ENCODE measurements at places on chromosomes 11 and 22.
A peak's percentile ranks its signal among the peaks of the same experiment; 100 is the strongest.

DNA sequence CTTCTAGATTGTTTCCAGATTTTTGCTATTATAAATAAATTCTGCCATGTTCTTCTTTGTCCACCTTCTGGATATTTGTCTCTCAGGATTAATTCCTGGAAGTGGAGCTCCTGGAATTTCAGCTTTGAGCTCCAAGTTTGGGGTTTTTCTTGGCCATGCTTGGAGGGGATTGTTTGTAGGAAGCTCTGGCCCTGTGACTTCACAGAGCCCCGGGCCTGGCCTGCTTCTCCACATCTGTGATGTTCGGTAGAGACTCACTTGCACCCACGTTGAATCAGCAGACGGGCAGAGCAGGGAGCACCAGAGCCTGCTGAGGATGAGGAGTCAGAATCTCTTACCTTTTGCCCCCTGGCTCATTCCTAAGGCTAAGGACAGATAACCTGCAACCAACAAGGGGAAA lies 35.7 kb downstream of the LRRC32 start:
- no peak for DNase-seq

- peak; percentile 10 for DNase-seq
Measured at GRCh38 chr11:65440831-65441499, 18.4 kb downstream of the NEAT1 start.

DNA sequence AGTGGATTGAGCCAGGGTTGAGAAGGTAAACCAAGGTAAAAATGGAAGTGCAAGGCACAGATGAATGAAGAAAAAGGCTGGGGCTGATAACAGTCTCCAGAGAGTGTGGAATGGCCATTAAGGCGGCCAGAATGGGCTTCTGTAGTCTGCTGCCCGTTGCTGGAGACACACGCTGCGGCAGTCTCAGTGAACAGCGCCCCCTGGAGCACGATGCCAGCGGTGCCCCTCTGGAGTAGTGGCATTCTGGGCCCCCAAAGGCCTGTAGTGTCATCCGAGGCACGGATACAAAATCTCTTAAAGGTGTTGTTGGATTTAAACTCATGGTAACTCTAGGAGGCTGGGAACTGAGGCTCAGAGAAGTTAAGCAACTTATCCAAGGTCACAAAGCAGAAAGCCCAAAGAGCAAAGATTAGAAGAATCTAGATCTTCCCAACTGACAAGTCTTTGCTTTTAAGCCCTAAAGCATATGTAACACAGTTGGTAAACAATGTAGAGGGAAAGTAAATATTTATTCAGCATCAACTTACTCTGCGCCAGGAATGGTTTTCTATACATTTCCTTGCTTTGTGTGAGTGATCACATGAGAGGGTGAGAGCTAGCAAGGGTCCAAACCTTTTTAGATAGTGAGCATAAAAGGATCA lies 18.2 kb downstream of the KCNJ1 start:
- peak; percentile 70 for DNase-seq

DNA sequence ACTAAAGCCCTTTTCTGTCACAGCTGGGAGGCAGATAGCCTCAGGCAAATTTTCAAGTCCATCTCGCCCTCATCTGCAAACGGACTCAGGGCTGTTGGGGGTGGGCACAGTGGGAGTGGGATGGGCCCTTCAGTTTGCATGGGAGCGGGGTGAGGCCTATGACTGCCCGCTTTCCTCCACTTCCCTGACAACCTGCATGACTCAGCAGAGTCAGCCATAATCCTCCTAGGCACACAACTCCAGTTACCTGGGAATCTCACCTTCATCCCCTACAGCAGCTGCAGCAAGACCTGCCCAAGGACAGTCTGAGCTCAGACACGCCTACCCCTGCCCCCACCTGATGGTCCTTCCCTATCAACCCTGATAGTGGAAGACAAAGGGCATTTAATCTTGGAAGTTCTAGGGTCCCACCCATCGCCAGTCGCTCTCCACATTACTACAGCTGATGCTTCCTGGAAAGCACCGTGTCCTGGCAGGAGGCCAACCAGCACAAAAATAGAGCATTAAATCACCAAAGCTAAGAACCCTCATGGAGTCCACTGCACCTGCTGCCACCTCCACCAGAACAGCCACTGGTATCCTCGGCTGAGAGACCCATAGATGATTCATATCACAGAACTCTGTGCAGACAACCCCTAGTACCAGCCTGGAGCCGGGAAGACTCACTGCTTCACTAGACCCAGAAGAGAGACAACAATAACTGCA lies 319.3 kb downstream of the DCDC1 start:
- no peak for DNase-seq

DNA sequence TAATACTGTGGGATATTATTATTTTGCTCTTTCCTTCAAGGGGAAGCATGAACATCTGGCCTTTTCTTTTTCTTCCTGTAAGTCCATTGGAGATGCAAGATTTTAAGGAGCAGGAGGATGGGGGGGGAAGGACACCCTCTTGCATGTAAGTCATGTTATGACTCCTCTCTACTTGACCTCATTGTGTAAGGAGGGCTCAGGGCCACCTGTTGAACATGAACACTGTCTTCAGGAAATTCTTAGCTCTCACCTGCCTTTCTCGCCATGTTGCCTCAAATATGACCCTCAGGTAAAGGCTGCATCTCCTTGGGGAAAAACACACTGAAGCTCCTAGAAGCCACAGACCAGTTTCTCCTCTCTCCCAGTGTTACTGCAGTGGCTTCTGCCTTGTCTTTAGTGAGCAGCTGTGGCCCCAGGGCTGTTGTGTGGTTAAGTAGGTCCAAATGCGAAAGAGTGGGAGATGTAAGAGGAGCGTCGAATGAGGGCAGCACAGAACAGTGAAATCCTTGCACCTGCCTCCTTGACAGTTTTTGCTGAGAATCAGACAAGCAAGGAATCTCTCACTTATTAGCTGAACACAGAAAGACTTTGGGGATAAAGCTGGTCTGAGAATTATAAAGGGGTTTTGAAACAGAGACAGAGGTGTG lies 1.3 kb upstream of the RAG1 start:
- no peak for DNase-seq

- DNase-seq: no peak
Measured at GRCh38 chr11:85947431-85948272, 92.5 kb downstream of the CCDC83 start.

GRCh38 chr22:35353318-35353717 lies 27.6 kb upstream of the HMOX1 start:
- no peak for DNase-seq

GRCh38 chr11:45079943-45080719 lies 66.3 kb upstream of the PRDM11 start:
- DNase-seq: no peak

- no peak for DNase-seq
Measured at GRCh38 chr22:36507518-36508010, 724 bp upstream of the FOXRED2 start.

DNA sequence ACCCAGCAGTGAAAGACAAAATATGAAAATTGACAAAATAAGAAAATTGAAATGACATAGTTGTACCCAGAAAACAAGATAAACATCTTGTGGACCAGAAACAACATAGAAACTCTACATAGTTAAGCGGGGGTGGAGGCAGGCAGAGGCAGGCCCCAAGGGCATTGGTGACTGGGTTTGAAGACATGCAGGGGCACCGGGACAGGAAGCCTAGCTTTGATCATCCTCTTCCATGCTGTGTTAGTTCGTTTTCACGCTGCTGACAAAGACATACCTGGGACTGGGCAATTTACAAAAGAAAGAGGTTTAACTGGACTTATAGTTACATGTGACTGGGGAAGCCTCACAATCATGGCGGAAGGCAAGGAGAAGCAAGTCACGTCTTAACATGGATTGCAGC lies 33.5 kb upstream of the CRTAM start:
- no peak for DNase-seq

DNA sequence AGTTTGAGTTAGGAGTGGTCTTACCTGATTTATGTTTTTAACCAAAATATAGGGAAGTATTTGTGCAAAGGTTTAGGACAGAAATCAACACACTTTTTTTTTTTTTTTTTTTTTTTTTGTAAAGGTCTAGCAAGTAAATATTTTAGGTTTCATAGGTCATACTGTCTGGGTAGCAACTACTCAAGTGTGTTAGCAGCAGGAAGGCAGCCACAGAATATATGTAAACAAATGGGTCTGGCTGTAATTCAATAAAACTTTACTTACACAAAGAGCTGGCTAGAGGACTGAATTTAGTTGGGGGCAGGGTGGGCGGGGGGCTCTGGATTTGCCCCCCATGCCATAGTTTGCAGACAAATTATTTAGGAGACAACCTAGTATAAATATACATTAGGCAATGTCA lies 510.4 kb downstream of the NELL1 start:
- DNase-seq: no peak

DNA sequence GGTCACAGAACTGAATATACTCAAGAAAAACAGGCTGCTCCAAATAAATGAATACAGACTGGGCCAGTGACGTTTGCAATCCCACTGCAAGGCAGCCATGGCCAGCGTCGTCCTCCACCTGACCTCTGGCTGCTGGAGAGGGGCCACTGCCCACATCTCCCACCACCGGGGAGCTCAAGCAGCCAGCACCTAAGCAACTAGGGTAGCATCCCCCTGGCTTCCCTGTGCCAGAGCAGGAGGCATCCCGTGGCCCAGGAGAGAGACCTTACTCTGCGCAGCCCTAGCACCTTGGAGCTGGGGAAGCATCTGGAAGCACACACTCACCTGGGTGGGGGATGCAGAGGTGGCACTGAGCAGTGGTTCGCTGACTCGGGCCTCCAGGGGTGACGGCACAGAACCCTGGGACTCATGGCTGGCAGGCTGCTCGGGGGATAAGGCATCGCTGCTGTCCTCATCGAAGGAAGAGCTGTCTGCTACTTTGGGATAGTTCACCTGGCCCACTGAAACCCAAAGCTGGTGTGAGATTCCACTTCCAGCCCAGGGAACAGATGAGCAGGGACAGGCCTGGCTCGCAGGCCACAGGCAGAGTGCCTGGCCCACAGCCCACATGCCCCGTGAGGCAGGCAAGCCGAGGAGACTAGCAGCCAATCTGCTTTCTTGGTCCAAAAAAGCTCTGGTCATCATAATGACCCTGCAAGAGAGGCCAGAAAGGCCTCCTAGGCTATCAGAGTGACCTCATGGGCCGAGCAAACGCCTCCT lies 53.7 kb downstream of the SGSM3 start:
- DNase-seq: no peak
